ENCODE measurements at places on chromosomes 6 and 20. TPM values are rescaled to one million over a fixed set of nuclear protein-coding genes. Genes with fewer than 3 reads are reported as not detected.

DNA sequence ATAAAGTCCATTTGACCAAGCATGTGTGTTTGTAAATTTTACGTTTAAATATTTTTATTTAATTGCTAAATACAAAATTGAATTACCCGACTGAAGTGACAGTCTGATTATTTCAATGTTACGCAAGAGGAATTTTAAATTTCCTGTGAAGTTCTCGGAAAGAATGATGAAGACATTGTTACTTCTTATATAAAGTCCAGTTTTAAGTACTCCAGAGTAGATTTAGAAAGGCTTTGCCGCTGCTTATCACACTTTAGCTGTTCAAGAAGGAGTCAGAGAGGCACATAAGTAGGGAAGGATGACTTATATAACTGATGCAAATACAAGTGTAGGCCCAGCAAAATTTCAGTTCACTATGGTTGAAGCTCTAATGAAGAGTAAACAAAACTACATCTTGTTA lies 265.1 kb upstream of the CITED2 start:
- DNase-seq, result no peak

- DNase-seq, result no peak
These were observed 9.8 kb downstream of the FOXA2 start for GRCh38 chr20:22574545-22575086.

DNA sequence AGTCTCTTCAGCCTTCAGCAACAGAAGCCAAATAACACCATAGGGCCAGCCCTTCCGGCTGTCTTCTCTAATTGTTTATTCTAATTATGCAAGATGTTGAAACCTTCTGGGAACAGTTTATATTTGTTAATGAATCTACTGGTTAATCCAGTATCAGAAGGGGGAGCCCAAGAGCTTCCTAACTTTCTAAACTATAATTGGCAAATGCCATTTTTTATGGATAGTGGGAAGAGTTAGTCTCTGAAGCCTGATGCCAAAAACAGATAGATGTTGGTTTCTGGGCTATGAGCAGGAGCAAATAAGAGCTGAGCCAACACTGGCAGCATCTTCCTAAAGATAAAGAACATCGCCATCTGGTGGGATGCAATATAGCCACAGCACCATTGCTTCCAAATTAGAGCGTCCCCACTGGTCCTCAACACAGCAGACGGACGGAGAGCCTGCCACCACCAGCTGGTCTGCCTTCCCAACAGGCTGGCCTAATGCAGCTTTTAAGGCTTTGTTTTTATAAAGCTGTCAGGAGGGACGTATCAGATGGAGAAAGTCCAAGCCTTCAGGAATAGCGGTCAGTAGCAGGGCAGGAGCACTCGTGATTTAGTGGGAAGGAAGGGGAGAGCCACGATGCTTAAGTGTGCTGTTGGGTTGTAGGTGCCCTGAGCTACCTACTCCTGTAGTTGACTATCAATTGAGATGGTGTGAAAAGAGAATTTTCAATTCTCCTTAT lies 118.8 kb downstream of the RALGAPA2 start:
- DNase-seq, result no peak

DNA sequence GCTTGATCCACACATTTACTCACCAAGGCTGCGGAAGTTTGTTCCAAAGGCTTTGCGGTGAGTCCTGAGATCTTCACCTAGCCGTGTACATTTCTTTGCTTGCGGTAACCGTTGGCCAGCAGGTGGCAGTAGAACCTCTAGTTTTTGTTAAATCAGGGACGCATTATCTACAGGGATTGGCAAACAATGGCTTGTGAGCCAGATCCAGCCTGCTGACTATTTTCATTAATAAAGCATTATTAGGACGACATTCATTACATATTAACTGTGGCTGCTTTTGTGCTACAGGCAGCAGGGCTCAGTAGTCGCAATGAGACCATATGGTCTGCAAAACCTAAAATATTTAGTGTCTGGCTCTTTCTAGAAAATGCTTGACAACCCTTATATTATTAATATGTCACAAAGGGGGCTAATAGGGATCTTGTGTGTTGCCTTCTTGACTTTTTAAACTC lies 174.1 kb downstream of the DOK5 start:
- DNase-seq, result peak; percentile 83

GRCh38 chr6:110468731-110469130 lies 7.7 kb downstream of the SLC22A16 start:
- no peak for DNase-seq

- no peak for DNase-seq
These were observed 389.1 kb downstream of the HTR1B start for GRCh38 chr6:77074037-77074713.

DNA sequence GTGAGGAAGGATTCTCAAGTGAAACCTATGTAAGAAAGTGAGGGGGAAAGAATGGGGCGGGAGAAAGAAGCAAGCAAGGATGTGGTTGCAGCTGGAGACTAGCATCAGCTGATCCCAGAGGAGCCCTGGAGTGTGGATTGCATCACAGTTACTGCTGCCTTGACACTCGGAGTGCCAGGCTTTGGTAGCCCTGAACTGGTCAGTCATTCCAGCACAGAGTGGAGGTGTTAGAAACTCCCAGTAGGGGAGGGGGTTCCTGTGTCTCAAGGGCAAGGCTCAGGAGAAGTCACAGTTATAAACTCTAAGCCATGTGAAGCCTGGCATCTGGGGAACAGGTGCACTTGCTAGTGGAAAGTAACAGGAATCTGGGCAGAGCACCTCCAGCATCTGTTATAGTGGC lies 23.5 kb downstream of the SNAP25 start:
- DNase-seq, result no peak

GRCh38 chr6:134510920-134511319 lies 193.0 kb upstream of the SGK1 start:
- DNase-seq, result no peak

- DNase-seq, result no peak
These were observed 43.1 kb downstream of the CD109 start for GRCh38 chr6:73739096-73739495.

DNA sequence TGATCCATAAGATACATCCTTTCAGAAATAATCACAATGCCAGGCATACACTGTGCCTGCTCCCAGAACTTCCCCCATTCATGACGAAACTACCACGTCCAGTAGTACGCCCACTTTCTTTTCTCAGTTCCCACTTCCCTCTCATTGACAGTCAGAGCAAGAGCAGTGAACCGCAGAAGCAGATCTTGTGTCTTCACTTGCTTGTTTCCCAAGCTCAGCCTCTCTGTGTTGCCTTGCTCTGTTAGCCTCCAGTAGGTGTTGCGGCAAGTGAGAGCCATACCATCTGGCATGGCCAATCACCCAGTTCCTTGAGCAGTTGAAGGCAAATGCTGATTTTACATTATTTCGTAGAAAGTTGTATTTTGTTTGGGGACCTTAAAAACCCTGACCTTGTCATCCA lies 11.7 kb downstream of the UST start:
- no peak for DNase-seq

DNA sequence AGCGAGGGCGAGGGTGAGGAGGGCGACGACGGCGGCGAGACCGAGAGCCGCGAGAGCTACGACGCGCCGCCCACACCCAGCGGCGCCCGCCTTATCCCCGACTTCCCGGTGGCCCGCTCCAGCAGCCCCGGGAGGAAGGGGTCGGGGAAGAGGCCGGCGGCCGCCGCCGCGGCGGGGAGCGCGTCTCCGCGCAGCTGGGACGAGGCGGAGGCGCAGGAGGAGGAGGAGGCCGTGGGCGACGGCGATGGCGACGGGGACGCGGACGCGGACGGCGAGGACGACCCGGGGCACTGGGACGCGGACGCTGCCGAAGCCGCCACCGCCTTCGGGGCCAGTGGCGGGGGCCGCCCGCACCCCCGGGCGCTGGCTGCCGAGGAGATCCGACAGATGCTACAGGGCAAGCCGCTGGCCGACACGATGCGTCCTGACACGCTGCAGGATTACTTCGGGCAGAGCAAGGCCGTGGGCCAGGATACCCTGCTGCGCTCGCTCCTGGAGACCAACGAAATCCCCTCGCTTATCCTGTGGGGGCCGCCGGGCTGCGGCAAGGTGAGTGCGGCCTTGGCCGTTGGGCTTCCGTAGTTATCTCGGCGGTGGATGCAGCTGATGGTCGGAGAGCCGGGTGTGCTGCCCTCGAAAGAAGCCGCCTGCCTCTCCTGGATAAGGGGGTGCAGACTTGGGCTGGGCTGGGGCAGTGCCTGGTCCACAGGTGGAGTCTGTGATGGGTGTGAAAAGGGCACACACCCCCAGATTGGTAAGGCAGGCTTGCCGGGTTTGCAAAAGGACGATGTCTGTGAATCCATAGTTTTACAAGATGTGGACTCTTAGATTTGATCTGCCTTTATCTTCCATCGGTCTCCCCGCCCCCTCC lies 938 bp downstream of the WRNIP1 start:
- no peak for DNase-seq

GRCh38 chr20:47676912-47677634 lies 108.2 kb downstream of the SULF2 start:
- DNase-seq, result no peak

DNA sequence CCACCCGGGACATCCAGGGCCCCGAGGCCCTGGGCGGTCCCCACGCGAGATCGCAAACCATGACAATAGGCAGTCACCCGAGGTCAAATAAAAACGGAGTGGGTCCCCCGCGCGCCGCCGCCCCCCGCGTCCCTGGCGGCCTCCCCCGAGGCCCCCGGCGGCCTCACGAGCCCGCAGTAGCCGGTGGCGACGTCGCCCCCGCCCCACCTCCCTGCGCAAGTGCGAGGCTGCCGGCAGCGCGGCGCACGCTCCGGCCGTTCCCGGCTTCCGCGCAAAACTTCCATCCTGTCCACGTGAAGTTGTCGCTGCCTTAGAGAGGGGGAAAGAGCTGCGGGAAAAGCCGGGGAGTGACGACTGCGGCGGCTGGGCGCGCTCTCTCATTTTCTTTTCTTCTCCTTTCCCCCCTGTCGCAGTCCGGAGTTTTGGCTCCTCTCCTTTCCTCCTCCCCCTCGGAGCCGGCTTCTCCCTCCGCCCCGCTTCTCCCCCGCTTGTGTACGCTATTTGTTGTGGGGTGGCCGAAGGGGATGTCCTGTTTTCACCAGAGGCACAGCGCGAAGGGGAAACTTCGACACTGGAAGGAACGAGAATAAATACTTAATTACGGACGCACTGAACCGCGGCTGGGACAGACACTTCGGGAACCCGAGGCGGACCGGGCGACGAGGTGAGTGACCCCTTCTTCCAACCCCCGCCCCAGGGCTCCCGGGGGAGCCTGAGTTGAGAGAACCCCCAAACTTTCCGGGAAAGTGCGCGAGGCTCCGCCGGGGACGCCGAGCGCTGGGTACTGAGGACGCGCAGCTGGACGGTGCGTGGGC lies at the start of gene EYA4:
Gene EYA4 (plus strand): TSS at position 272 of the 815 bp plus-strand sequence. CDS start 33,424 bp downstream, outside the sequence.
- DNase-seq, result no peak

The PTCRA gene
- total RNA-seq, result not detected

The RGL2 gene
- total RNA-seq, result 41.4 TPM

The RARS2 gene
- 22.1 TPM for total RNA-seq

The F13A1 gene
- 270 TPM for total RNA-seq

The XKR7 gene
- total RNA-seq, result not detected
